ENCODE measurements at places on chromosomes 3 and 15.

GRCh38 chr3:155663467-155664212 is 81.2 kb downstream of the PLCH1 start:
- no peak for DNase-seq

- no peak for DNase-seq
These were observed 1037.9 kb downstream of the EPHA3 start for GRCh38 chr3:90145094-90145860.

DNA sequence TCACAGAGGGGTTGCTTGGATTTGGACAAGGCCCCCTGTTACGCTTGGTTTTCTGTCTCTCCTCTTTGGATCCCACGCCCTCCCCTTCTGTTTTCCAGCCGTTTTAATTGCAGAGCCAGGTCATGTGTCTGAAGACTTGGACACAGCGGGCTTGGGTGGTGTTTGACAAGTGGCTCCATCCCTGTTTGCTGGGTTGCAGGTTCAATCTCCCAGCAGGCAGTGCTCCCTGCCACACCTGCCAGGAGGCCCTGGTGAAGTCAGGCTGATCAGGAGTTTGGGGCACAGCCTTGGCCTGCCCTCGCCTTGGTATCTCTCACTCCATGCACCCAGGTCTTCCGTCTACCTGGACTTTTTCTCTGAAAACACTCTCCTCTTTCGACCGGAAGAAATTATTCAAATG is 59.0 kb downstream of the PLXNA1 start:
- DNase-seq = no peak

DNA sequence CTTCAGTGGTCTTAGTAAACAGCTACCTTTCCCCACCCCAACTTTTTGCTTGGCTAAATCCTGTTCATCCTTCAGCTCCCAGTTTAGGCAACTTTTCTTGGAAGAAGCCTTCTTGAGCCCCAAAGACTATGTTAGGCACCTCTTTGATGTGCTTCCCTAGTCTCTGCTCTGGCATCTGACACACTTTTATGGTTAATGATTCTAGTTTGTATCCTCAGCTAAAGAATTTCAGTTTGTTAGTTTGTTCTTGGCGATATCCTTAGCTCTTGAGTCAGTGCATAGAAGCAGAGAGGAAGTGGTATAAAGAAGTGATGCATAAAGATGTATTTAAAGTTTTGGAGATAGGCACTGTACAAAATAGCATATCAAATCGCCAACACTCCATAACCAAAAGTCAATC is 168.4 kb downstream of the WDR72 start:
- DNase-seq = no peak

GRCh38 chr15:41506796-41507341 is 6.8 kb downstream of the LTK start:
- no peak for DNase-seq

DNA sequence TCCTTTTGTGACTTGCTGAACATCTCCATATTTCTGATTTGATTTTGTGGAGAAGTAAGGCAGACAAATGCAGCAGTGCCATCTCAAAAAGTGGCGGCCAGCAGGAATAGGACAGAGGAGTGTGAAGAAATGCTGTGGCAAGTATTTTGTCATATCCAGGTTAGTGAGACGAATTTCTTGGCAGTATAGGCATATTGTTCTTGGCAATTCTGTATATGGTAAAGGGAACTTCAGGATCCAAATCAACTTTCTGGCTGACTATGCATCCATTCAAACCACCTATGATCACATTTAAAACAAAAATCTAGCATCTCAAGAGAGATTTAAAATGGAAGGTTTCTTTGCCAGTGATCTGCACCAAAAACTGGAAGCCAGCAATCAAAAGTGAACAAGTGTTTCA is 228.0 kb downstream of the DTWD1 start:
- no peak for DNase-seq

GRCh38 chr15:72599855-72600464 is 54.5 kb upstream of the GOLGA6B start:
- no peak for DNase-seq

DNA sequence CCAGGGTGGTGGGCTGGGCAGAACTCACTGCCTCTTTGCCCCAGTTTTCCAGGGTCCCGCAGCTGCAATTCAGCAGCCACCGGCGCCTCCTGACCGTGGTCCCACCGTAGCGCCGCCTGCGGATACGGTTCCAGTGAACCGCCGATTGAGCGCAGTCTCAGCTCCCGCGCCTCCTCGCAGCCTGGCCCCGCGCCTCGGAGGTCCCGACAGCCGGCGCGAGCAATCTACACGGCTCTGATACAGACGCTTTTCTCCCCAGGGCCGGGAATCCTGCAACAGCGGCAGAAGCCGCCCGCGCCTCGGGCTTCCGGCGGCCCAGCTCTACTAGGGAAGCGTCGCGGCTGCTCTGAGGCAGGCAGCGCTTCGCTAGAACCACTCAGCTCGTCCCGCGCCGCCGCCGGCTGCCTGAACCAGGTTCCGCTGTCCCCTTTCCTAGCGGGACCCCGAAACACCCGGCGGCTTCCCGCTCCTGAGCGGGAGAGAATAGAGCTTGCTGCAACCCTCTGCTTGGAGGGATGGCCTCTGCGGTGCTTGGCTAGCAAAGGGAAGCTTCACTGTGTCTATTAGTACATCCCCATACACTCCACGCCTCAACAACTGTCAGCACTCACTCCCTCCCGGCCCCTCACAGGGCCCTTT is 3.1 kb downstream of the FOXL2NB start:
- DNase-seq = no peak

- DNase-seq = no peak
These were observed 1.4 kb upstream of the TNFSF10 start for GRCh38 chr3:172524611-172525010.

GRCh38 chr3:94137377-94137776 is 74.5 kb downstream of the NSUN3 start:
- no peak for DNase-seq

DNA sequence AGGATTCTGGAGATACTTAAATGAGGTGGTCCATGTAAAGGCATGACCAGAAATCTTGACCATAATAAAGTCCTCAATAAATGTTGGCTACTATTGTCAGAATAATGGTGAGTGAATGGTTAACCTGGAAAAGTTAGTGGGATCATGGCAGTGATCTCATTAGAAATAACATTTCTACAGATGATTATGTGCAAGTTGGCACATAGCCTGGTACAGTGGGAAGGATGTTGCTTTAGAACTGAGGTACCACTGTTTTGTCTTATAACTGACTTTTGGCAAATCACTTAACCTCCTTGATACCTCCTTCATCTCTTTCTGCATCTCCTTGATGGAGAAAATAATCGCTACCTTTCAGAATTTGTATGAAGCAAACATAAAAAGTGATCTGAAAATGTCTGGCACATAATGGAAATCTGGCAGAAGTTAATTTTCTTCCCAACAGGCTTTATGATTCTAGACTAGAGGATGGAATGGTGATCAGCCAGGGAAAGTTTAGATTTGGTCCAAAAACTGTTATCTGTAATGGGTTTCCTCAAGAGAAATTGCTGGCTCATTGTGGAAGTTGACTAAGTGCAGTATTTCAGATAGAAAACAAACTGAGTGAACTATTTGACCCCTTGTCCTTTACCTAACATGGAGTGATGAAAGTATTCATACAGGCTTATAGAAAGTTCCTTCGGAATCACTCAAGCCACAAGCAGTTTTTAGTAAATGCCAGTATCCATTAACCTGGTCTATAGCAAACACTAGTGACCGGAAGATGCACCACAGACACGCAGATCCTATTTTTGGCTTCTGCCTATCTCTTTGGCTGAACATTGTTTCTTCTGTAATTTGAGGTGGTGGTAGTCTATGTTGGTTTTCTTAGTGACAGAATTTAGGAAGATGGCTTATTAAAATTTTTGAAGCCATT is 449.6 kb upstream of the TGFBR2 start:
- no peak for DNase-seq

DNA sequence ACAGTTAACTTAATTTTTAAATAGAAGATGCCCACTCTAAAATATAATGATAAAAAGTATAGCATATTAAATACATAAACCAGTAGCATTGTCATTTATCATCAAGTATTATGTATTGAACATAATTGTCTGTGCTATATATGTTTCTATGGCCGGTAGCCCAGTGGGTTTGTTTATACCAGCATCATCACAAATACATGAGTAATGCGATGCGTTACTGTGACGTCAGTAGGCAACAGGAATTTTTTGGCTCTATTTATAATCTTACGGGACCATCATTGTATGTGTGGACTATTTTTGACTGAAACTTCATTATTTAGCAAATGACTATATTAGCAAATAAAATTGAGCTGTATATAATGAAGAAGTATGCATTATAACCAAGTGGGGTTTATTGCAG is 82.1 kb downstream of the FLNB start:
- no peak for DNase-seq

DNA sequence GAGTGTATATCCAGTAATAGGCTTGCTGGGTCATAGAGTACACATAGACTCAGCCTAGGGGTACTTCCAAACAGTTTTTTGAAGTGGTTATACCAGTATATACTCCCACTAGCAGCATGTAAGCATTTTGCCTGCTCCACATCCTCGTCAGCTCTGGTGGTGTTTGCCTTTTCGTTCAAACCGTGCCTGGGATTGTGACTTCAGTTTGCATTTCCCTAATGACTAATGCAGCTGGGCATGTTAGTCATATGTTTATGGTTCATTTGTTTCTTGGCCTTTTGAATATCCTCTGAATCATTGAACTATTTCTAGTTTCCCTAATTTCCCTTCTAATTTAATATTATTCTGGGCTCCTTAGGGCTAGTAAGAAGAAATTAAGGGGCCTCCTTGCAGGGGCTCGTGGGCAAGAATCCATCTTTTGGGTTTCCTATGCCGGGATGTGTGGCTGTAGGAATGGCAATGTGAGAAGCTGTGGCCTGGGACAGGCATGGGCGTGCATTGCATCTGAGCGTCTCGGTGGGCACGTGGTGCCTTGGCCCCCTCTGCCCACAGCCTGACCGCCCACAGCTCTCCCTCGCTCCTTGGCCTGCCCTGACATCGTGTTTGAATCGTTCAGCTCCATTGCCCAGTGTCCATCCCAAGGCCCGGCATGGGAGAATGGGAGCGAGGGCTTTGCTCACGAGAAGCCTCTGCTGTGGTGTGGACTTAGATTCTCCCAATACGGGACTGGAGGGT is 26.4 kb downstream of the FAH start:
- DNase-seq = no peak
